ENCODE measurements at places on chromosomes 7 and 10.

DNA sequence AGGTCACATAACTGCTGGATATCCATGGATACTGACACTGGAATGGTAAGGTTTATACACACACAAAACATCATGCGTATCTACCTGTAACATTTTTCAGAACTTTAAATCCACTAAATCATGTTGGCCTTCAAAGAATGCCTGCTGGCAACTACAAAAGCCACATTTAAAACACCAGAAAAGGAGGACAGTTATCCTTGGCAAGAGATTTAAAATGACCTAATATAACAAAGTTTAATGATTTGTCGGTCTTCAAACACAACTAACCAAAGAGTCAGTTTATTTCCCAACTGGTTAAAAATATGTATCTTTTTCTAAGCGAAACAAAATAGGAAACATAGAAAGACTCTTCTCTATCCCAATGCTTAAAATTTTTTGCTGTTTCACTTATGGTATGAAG, 24.0 kb downstream of the WAPL start:
- no peak for DNase-seq

DNA sequence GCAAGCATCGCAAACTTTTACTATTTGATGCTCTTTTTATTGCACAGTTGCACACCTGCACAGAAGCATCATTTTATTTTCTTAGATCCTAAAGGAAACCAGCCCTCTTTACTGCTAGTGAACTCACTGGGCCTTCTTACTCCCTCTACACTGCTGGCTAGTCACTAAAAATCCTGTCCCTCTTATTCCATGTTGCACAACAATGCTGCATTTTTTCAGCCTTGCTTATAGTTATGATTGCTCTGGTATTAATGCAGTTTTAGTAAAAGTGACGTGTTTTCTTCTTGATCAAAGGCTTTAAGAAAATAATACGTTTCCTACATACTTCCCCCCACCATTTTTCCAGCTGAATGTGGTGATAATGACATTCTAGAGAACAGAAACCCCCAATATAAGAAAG, 132.9 kb upstream of the FAM3C start:
- DNase-seq, result no peak

- DNase-seq, result no peak
Measured at GRCh38 chr7:738723-739454, 11.8 kb upstream of the PRKAR1B start.

- DNase-seq, result peak; percentile 15
Measured at GRCh38 chr10:91700788-91701444, 68.0 kb upstream of the PPP1R3C start.

DNA sequence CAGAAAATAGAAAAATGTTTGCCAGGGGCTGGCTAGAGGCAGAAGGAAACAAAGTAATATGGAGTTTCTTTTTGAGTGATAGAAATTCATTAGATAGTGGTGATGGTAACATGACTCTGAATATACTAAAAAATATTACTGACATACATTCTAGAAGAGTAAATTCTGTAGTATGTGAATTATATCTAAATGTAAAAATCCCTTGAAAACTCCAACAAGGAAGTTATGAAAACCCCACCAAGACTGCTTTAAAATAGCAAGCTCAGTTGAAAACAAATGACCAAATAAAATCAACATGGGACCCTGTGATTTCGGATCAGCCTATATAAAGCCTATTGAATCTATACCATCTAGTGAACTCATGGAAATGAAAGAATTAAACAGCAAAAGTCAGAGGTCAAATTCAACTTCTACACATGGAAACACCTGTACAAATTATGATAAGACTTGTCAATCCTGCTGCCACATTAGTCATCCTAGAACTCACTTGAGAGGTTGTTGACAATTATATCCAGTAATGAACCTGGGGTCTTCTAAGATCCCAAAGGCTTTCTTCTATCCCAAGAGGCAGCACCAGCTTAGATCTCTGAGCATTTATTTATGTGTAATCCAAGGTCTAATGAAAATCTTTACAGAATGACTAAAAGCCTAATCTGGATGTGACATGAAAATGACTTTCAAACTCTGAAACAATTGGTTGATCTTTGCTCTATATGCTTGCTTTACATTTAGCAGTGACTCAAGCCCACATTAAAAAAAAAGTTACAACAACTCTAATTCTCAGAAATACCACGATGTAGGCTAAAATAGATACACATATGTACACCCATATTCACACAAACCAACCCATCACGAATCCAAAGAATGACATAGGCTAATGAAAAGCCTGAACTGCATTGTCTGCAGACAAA, 59.3 kb downstream of the OSBPL3 start:
- no peak for DNase-seq

DNA sequence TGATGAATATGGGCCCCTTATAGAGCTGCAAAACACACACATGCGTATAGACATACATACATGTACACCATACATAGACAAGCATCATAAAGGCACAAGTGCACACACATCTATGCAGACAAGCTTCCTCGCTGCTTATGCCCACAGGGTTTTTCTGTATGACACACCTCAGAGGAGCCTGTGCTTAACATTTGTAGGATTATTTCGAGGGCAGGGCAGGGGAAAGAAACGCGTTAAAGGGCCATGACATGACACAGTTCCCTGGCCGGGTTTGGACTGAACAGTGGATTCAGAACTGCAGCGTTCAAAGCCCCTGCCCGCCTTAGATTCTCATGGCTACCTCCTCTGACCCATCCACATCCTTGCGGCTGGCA, 44.8 kb downstream of the CHST3 start:
- no peak for DNase-seq

- DNase-seq, result no peak
Measured at GRCh38 chr7:30915751-30916150, 4.1 kb downstream of the AQP1 start.

DNA sequence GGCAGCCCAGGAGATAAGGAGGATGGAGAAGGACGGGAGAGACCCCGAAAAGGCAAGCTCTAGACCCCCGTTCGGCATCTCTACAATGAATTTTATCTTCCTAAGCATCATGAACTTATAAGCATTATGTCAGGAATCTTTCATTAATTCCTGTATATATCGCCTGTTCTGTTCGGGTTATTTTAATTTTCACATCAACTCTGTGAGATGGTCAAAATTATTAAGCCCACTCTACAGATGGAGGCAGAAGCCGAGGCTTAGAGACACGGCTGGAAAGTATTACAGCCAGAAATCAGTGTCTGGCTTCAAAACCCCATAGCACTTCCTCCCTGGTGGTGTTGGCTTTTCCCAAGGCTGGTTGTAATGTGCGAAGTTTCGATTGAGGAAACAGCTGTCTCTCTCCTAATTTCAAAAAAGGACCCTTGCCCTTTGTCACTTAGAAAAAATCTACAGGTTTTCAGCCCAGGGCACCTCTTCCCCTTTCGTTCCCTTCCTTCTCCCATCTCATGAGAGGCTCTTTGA, 1.5 kb upstream of the GRM8 start:
- DNase-seq, result no peak

- no peak for DNase-seq
Measured at GRCh38 chr10:114181971-114182370, 2.8 kb downstream of the TDRD1 start.

GRCh38 chr10:114650831-114651230, 7.2 kb downstream of the ABLIM1 start:
- no peak for DNase-seq

- DNase-seq, result no peak
Measured at GRCh38 chr10:132455986-132456847, 59.2 kb downstream of the PWWP2B start.

GRCh38 chr10:113452146-113452845, 100.6 kb upstream of the HABP2 start:
- no peak for DNase-seq
